ENCODE measurements at places on chromosomes 13 and 19.

- no peak for DNase-seq
These were observed 48.4 kb downstream of the CYP4F22 start for GRCh38 chr19:15556634-15557181.

- no peak for DNase-seq
These were observed 16.1 kb upstream of the SIGLEC11 start for GRCh38 chr19:49977076-49977475.

DNA sequence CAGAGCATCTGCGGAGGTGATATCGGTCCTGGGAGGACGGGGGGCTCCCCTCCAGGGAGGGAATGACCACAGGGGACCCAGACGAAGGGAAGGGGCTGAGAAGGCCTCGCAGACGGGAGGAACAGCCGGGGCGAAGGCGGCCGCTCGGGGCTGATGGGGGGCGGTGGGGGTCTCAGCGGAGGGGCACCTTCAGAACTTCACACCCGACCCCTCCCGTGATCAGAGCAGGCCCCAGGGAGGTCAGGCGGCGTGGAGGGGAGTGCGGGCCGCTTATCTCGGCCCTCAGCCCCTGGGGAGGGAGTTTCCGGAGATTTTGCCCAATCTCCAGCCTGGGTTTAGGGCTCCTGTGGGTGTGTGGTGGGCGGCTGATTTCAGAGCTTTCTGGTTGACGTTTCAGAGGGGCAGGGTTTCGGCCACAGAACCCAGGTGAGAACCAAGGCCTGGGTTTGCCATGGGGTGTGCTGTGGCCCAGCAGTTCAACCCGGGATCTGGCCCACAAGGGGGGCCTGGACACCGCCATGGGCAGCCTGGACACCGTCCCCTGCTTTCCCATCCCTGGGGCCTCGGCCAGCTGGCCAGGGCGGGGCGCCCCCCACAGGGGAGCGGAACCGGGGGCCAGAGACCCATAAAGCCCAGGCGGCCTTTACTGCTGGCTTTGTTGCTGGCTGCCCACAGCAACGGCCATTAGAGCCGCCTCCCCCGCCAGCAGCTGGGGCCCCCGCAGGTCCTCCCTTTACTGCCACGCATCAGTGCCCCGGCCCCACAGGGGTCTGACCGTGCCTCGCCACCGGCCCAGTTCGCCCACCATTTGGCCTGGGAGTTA lies 29.0 kb downstream of the ARID3A start:
- DNase-seq: no peak

DNA sequence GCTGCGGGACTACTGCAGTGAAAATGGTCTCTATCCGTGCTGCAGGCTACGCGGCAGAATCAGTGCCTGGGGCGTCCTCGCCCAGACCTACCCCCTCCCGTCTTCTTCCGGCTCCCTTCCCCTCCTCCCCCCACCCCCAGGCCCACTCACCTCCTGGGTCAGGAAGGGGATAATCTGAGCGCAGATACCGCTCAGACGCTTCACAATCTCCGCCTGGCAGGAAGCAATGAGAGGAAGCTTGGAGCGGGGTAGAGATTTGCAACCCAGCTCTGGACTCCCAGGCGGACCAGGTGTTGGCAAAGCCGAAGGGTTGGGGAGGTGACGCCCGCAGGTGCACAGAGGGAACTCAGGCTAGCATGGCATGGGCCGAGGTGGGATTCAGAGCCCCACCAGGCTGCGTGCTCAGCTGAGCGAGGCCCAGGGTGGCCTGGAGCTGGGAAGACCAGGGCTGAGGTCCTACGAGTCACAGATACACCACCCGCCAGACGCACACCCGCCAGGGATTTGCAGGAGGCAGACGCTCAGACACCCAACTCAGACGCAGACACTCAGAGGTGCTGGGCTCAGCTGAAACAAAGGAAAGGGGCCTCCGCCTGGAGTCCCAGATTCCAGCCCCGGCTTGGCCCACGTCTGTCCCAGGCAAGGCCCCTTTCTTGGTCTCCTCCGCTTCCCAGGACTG lies 4.1 kb downstream of the TLE2 start:
- no peak for DNase-seq

GRCh38 chr19:40588110-40588854 lies 11.6 kb downstream of the SHKBP1 start:
- DNase-seq: no peak

GRCh38 chr13:27170516-27171243 lies 931 bp downstream of the USP12 start:
- peak; percentile 17 for DNase-seq

GRCh38 chr13:113731192-113732175 lies 27.5 kb upstream of the TMEM255B start:
- DNase-seq: no peak

GRCh38 chr13:61874970-61875579 lies 459.4 kb upstream of the PCDH20 start:
- DNase-seq: no peak
